ENCODE measurements at places on chromosomes 12 and 14.

DNA sequence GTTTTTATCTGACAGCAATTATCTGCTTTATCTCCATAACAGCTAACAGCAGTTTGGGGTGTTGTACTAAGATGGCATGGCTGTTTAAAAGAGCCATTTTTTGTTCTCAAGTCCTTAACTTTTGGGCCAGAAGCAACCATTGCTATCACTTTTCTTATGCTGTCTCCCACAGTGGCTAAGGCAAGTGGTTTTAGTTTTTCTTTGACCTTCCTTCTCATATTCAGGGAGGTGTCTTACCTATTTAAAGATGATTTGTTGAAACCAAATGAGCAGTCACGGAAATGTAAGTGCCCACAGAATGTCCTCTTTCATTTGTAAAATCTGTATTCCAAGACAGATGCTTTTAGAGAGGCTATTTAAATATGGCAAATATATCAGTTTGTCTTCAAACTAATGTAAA, 96.8 kb upstream of the USP15 start:
- DNase-seq, result no peak

DNA sequence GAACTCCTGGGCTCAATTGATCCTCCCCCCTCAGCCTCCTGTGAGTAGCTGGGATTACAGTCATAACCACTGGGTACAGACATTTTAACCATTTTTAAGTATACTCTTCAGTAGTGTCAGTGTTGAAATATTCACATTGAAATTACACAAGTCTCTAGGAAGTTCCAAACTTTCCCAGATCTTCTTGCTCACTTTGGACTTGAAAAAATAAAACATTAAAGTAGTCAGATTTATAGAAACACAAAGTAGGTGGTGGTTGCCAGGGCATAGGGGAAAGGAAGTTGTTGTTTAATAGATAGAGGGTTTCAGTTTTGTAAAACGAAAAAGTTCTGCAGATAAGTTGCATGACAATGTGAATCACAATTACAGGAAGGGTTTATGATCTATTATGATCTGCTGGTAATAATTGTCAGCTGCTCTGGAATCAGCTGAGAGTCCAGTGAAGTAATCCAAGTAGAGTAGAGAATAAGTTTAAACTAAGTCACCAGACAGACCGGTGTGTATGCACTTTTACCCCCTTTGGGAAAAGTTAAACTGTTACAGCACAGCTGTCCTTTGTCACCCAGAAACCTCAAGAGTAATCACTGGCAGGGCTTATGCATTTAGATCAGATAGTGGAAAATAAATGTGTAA, 27.4 kb downstream of the PCNX1 start:
- DNase-seq, result no peak

DNA sequence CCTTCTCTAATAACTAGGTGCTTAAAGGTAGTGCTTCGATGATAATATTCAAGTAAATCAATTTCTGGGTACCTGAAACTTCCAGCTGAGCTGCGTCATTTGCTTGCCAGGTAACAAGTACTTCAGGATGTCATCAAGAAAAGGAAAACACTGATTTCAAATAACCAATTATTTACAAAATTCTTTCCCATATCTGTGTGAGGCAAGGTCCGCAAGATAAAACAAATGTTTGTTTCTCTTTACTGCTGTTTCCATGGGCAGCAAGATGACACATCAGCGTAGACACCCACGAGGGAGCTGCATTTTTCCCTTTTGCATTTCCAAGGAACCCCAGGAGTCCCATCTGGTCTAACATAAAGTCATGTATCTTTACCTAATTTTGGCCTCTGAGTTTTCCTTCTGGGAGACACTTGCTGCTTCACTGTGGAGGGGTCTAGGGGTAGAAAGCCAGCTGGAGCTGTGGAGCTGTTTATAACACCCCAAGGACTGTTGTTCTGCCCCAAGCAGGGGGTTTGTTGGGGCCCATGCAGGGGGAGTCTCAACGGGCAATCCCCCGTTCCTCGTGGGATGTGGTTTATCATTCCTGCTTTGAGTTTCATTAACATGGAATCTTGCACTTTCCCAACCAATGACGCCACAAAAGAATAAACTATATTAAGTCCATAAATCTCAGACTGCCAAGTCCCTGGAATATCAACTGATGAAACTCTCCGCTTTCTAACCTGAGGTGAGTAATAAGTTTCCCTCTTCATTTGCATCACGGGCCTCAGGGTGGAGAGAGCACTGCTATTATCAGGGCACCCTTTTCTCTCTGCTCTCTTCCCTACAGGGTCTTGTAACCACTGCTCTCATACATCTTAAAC, 112.8 kb upstream of the PELI2 start:
- no peak for DNase-seq

DNA sequence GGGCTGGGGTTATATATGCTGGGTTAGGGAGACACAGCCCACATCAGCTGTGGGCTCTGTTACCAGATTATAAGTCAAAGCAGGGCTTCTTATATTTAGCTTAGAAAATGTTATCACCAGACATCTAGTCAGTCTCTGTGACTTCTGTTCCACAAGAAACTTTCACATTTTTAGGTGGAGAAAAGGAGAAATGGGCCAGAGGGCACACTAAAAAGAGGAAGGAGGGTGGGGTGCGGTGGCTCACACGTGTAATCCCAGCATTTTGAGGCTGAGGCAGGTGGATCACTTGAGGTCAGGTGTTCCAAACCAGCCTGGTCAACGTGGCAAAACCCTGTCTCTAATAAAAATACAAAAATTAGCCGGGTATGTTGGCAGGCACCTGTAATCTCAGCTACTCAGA, 28.0 kb upstream of the SLC38A1 start:
- no peak for DNase-seq

DNA sequence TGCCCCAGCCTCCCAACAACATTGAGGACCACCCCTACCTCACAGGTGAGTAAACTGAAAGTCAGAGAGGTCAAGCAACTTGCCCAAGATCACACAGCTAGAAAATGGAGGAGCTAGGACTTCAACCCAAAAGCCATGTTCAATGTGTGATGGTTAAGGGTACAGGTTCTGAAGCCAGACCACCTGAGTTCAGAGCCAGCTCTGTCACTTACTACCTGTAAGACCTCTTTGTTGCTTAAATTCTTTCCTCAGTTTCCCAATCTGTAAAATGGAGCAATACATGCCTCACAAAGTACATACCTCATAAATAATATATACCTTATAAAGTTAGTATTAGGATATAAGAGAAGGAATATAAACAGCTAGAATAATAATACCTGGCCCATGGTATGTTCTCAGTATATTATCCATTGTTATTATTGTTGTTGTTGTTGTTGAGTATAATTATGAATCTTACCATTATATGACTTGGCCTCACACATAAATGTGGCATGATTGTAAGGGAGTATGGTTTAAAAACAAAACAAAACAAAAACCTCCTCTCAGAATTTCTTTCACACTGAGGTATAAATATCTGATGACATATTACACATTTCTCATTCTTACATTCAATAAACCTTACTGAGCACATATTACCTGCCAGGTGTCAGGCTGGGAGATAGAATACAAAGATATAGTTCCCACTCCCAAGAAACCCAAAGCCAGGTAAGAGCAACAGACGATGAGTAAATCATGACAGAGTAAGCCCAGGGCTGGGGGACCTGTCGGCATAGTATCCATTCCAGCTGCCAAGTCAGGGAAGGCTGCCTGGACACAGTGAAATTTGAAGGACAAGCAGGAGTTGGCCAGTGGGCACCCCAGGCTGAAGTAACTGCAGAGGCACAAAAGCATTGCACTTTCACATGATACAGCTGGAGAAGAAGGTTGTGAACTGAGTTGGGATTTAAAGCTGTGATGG, 19.6 kb downstream of the CMKLR1 start:
- DNase-seq, result no peak

DNA sequence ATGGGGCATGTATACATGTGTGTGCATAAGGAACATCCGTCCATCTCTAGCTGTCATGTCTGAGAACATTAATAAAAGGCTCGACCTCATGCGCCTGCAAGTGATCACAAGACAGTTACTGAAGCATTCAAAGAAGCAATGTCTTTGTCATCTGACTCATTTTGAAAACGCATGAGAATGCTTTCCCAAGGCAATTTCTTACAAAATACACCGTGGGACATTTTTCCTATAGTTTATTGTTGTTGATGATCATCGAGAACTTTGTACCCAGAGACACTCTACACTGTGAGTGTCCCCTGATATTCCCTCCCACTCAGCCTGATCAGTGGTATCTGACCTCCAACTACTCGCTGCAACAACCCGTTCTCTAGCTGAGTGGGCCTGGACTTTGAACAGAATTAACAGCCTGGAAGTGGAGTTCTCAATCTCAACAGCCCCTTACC, 68.1 kb downstream of the ETV6 start:
- DNase-seq, result no peak

DNA sequence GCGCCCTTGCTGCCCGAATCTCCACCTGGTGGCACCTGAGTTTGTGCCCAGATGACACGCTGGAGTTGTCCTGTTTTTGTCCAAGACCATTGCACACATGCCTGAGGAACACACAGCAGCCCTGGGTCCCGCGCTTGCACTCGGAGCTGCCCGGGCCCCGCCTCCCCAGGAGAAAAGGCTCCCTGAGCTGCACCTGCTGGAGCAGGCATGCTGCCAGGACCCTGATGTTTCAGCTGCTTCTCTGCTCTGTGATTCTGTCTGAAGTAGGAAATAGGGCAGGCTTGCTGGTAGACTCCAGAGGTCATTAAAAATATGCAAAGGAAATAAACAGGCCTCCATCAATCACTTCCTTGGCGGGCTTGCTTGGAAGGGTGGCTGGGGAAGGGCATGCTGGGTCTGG, 271.6 kb downstream of the CACNA1C start:
- no peak for DNase-seq

GRCh38 chr12:52277486-52278245, 3.2 kb downstream of the KRT86 start:
- DNase-seq, result no peak

DNA sequence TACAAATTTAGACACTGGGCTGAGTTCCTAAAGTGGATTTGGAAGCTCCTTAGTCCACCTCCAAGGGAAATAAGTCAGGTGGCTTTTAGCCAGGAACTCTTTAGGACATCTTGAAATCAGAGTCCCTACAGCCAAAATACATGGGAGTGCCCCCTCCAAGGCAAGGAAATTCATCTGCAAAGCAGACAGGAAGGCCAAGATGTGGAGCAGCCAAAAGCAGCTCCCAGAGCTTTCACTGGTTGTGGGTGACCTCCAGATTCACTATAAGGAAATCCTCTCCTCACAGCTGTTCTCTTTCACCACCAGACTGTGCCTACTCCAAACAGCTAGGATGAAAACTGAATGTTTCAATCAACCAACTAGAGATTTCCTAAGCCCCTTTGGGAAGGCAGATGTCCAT, 6.6 kb downstream of the TTC9 start:
- DNase-seq, result no peak

- no peak for DNase-seq
Observed at GRCh38 chr12:99281277-99281676, 366.3 kb upstream of the GARIN6 start.

DNA sequence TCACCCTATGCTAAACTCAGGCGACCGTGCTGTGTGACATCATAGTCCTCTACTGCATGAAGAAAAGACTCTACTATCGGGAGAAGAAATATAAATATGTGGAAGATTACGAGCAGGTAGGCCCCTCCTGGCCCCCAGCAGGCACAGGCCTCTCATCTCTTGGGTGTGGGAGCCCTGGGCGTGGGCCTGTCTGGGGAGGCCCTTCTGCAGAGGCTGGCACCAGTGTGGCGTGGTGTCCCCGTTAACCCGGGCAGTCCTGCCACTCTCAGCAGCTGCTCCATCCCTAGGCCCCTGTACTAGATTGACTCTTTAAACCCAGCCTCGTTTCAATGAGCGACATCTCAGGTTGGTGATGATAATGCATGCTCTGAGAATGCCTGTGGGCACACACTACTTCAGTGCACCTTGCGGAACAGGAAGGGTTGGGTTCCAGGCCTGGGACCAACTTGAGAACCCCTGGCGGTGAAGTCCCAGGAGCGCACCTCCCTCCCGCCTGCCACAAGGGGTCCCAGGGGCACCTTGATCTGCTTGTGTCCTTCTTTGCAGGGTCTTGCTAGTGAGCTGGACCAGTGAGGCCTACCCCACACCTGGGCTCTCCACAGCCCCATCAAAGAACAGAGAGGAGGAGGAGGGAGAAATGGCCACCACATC, 23.2 kb downstream of the P2RX4 start:
- no peak for DNase-seq

- no peak for DNase-seq
Observed at GRCh38 chr12:82880442-82880901, 193.8 kb downstream of the TMTC2 start.

- no peak for DNase-seq
Observed at GRCh38 chr12:58833853-58834252, 86.5 kb downstream of the LRIG3 start.

- no peak for DNase-seq
Observed at GRCh38 chr12:100864366-100864765, 69.8 kb downstream of the ANO4 start.

- no peak for DNase-seq
Observed at GRCh38 chr12:11880381-11880780, 190.4 kb upstream of the BCL2L14 start.

- no peak for DNase-seq
Observed at GRCh38 chr12:13171921-13172859, 24.3 kb upstream of the EMP1 start.

DNA sequence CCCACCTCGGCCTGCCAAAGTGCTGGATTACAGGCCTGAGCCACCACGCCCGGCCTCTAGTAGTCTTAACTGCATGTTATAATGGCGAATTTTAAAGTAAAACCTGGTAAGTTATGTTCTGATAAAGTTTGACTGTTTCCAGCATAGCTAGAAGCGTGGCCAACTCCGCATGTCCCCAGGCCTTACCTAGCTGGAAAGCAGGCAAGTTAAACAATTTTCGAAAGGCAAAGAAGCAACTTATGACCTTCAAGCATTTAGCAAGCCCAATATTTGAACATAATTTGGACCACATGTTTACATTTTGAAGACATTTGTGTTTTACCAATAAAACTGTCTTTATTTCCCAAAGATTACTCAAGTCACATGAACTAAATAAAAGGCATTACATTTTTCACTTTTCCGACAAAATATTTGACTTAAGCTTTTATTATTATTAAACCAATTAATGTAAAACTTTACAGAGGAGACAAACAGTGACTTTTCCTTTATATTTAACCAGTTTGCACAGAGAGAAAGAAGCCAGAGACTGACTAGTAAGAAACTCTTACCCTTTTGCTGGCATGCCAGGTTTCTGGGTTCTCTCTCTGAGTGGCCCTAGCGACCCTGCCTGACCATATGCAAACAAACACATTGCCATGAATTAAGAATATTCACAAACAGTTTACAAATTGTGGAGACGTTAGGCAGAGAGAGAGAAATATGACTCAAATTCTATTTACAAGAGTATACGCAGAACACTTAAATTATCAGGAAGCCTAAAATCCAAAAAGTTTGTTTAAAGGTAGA, 106.3 kb downstream of the RIN3 start:
- DNase-seq, result no peak

- DNase-seq, result no peak
Observed at GRCh38 chr12:42296503-42297109, 29.3 kb downstream of the ZCRB1 start.

GRCh38 chr14:76929927-76930326, 98.6 kb downstream of the IRF2BPL start:
- DNase-seq, result no peak

GRCh38 chr12:6775185-6776174, 3.2 kb downstream of the LAG3 start:
- no peak for DNase-seq

GRCh38 chr14:33229269-33229929, 290.7 kb downstream of the NPAS3 start:
- DNase-seq, result no peak

Data from activated CD4-positive, CD25-positive, alpha-beta regulatory T cell (primary cell).